ENCODE measurements at places on chromosomes 6 and 20.

- no peak for DNase-seq
Observed at GRCh38 chr20:61662226-61662967, 403.3 kb downstream of the TAF4 start.

- DNase-seq = no peak
Observed at GRCh38 chr20:955656-956055, 39.5 kb upstream of the ANGPT4 start.

GRCh38 chr6:142810952-142811514 is 133.9 kb downstream of the HIVEP2 start:
- DNase-seq = no peak

GRCh38 chr20:640674-641515 is 12.1 kb downstream of the SRXN1 start:
- no peak for DNase-seq

DNA sequence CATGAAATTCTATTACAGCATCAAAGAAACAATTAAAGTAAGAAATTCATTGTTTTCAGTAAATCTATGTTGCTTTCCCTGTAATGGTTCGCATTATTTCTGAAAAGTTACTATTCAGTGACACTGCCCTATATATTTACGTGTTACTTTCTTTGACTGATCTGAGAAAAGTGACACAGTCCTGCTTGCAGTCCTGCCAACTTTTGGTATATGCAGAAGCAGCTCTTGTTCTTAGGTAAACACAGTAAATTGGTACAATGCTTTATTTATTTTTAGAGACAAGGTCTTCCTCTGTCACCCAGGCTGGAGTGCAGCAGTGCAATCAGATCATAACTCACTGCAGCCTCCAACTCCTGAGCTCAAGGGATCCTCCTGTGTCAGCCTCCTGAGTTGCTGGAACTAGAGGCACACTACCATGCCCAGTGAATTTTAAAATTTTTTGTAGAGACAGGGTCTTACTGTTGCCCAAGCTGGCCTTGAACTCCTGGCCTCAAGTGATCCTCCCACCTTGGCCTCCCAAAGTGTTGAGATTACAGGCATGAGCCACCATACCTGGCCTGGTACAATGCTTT is 151.3 kb downstream of the AKAP7 start:
- no peak for DNase-seq

DNA sequence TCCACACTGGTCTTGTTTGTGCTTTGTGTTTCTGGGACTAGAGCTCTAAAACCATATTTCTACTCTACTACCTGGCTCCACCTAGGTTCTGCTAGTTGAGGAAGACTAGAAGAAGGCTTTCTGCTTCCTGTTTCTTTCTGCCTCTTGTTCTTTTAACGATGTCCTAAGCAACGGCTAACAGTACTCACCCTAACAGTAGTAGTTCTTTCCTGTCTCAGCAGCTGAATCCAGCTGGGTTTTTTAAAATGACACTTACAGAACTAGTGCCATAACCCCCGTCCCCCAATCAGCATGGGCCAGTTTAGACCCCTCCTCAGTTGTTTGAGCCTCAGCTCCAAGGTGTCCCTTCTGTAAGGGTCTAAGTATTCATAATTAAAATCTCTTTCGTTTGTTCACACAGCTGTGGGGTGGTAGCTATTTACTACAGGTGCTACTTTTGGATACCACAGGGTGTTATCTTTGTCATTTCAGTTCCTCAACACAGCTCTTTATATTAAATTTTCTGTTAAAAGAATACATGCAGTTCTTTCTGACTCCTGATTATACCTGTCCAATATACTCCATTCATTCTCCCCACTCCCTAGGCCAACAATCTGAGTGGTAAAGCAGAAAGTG is 790.2 kb downstream of the DHX35 start:
- no peak for DNase-seq

- no peak for DNase-seq
Observed at GRCh38 chr6:90179190-90180169, 117.2 kb downstream of the BACH2 start.

- DNase-seq = no peak
Observed at GRCh38 chr6:170091639-170092579, 199.0 kb downstream of the DLL1 start.

DNA sequence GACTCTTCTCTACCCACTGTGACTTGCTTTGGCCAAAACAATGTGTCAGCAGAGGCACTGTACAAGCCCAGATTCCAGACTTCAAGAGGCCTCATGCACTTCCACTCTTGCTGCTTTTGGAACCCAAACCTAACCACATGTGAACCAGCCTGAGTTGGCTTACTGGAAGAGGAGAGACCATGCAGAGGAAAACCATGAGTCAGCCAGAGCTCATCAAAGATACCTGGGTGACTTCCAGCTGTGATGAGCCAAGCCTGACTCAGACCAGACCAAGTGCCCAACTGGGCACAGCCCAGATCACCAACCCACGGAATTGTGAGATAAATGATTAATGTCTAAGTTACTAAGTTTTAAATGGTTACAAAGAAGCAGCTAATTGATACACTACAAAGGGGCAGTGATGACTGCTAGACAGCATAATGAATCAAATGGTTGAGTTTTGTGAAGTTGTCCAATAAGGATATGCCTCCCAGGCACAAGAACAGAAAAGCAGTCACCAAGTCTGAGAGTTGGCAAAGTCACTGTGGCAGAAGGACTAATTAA is 16.2 kb upstream of the BEND6 start:
- DNase-seq = no peak

GRCh38 chr6:36973647-36974046 is 12.3 kb downstream of the MTCH1 start:
- no peak for DNase-seq

GRCh38 chr6:111087871-111088667 is 766 bp downstream of the SLC16A10 start:
- DNase-seq = no peak

- no peak for DNase-seq
Observed at GRCh38 chr6:89066940-89067646, 13.5 kb upstream of the PNRC1 start.

DNA sequence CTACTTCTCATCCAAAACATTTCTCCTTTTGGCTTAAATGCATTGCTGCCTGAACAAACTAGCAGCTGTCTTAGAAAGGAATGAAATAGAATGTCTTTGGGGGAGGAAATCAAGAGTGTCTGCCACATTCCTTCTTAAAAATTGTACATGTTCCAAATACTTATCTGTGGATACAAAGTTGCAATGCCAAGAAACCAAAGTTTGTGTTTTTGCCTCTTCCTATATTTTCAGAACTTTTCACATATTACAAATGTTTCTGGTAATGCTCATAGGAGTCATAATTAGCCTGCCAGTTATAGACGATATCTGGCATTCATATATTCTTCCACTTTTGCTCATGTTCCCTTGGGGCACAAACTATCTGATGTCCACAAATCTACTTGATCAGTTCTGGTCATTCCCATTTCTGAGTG is 165.5 kb upstream of the BMP5 start:
- DNase-seq = no peak

DNA sequence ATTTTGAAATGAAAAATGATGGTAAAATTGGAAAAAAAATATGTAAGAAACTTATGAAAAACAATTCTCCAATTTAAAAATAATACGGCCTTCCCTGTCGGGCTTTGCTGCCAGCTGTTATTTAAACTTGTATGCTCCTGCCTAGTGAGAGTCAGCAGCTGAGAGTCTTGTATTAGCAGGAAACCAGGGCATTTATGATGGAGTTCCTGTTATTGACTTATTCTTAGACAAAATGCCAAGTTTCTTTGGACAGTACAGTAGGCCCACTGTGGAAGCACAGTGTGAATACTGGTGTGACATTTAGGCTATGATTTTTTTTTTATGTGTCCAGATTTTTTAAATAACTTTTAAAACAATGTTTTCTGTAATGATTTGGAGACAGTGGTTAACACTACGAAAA is 42.1 kb downstream of the GMDS start:
- no peak for DNase-seq

DNA sequence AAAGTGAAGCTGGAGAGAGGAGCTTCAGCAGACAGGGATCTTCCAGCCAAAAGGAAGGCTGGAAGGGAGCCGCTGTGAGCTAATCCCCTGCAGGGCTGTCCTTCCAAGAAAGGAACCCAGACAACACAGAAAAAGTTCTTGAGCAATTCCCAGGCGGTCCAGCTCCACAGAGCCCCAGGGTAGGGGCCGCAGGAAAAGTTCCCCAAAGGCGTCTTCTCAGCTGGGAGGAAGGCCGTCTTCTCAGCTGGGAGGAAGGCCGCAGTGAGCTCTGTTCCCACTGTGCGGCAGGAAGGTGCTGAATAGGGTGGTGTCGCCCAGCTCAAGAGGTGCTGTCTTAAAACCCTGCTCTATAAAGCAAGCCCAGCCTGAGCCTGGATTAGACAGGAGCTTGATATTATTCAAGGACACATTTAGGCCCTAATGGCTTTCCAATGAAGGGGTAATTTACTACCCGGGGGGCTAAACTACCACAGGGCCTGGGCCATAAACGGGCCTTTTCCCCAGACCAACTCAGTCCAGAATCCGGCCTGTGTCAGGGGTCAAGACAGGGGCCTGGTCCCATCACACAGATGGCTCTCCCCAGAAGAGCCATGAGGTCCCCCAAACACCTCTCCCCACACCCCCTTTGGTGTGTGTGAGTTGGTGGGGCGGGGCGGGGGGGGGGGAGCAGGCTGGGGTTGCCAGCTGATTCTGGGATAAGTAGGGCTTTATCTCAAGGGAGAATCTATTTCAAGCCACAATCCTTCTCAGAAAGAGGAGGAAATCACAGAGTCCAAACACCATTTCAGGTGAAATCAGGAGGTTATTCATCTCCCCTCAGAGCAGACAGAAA is 103.6 kb downstream of the NOL4L start:
- DNase-seq = no peak

- DNase-seq = no peak
Observed at GRCh38 chr6:56724455-56724854, 81.8 kb upstream of the DST start.

- no peak for DNase-seq
Observed at GRCh38 chr6:53618219-53618618, 47.3 kb downstream of the KLHL31 start.

DNA sequence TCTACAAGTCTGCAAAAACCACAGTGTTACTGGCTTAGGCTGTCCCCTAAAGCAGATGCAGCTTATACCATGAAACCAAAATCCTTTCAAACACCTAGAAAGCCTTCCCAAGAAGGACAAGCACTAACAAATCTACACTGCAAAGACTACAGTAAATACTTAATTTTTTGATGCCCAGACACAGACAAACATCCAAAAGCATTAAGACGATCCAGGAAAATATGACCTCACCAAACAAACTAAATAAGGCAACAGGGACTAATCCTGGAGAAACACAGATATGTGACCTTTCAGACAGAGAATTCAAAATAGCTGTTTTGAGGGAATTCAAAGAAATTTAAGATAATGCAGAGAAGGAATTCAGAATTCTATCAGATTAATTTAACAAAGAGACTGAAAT is 423.5 kb downstream of the COL12A1 start:
- DNase-seq = no peak

GRCh38 chr20:34240693-34241615 is at the start of gene ASIP:
TSS of gene ASIP (plus strand) at chr20:34241423. CDS start at chr20:34260375, 18,952 bp downstream.
- DNase-seq = no peak

DNA sequence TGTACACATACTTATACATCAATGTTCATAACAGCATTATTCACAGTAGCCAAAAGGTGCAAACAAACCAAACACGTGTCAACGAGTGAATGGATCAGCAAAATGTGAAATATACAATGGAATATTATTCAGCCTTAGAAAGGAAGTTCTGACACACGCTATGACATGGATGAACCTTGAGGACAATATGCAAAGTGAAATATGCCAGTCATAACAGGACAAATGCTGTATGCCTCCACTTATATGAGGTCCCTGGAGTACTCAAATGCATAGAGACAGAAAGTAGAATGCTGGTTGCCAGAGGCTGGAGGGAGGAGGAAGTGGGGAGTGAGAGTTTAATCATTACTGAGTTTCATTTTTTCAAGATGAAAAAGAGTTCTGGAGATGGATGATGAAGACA is 37.8 kb upstream of the IGF2R start:
- DNase-seq = no peak
